Adrenal gland (tissue), 19 donors: ENCODE measurements at places on chromosomes 16 and 17.

GRCh38 chr16:53732296-53732929, 28.5 kb downstream of the FTO start:
- no peak for DNase-seq

- DNase-seq = no peak
These were observed 16.8 kb downstream of the GUCY2D start for GRCh38 chr17:8019166-8019565.

- no peak for DNase-seq
These were observed 2051.3 kb downstream of the TP53TG3F start for GRCh38 chr16:35510701-35511100.

DNA sequence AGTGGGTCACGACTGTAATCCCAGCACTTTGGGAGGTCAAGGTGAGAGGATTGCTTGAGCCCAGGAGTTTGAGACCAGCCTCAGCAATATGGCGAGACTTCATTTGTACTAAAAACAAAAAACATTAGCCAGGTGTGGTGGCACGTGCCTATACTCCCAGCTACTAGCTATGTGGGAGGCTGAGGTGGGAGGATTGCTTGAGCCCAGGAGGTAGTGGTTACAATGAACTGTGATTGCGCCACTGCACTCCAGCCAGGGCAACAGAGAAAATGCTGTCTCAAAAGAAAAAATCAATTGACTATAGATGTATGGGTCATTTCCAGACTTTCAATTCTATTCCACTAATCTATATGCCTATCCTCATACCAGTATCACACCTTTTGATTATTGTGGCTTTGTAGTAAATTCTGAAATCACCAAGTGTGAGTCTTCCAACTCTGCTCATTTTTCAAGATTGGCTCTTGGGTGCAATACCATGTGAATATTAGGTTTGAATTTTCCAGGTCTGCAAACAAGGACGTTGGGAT, 27.2 kb upstream of the CEP20 start:
- no peak for DNase-seq

DNA sequence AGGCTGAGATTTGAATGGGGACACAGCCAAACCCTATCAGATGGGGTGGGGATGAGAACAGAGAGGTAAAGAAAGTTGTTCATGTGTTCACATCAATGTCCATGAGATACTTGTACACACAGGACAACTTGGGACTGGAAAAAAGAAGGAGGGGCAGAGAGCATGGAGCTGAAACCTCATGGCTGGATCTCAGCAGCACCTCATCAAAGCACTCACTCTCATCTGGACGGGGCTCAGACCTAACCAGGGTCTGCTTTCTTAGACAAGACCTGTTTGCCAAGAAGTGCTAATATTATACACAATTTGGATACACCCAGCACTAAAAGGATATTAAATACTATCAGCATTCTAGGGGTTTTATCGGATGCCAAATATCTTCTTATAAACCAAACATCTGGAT, 399.8 kb downstream of the SLC39A11 start:
- DNase-seq = no peak

GRCh38 chr16:87580855-87581261, 21.4 kb upstream of the JPH3 start:
- DNase-seq = no peak

DNA sequence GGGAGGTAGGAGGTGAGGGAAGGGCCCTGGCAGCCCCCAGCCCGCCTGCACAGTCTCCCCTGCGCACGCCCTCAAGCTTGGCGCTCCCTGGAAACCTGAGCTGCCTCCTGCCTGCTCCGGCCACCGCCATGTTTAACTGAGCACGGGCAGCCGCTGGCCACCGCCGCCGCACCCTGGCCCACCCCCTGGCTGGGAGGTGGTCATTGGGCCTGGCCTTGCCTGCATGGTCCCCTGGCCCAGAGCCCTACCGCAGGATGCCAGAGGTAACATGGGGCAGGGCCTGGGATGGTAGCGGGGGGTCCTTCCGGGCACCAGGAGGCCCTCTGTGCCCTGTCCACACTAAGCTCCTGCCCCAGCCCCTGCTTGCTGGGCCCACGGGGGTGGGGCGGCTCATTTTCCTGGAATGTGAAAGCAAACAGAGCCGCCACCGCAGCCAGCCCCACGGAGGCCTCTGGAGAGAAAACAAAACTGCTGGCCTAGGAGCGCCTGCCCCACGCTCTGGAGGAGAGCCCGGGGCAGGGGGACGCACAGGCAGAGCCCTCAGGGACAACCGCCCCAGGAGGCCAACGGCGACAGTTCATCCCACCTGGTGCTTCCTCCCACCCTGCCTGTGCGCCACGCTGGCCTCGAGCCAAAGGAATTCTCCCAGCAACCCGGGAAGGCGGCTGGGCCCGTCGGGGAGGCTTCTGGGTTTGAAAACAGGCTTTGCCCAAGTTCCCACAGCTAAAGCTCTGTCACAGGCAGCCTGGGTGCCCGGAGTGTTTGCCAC, 8.9 kb downstream of the NHERF2 start:
- DNase-seq = no peak

GRCh38 chr17:49777563-49777962, 10.9 kb upstream of the KAT7 start:
- DNase-seq = no peak

- DNase-seq = peak; percentile 4
These were observed 42.7 kb downstream of the MPRIP start for GRCh38 chr17:17084941-17085340.
